Breast epithelium (tissue), 4 donors: ENCODE measurements at places on chromosomes 12 and 14.

DNA sequence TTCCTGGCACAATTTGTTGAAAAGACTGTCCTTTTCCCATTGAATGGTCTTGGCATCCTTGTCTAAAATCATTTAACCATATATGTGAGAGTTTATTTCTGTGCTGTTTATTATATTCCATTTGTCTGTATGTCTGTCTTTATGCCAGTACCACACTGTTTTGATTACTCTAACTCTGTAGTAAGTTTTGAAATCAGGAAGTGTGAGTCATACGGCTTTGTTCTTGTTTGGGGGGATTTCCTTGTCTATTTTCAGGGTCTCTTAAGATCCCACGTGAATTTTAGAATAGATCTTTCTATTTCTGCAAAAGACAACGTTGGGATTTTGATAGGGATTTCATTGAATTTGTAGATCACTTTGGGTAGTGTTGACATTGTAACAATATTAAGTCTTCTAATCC, 88.5 kb downstream of the MYRFL start:
- no peaks in the 10 kb centered on the region for H3K27me3 ChIP-seq
- no peak overlapping the region for H3K4me3 ChIP-seq
- H3K36me3 ChIP-seq, result no peaks in the 10 kb centered on the region
- H3K27ac ChIP-seq, result no peak overlapping the region
- no peaks in the 10 kb centered on the region for H3K4me1 ChIP-seq
- DNase-seq, result no peak

GRCh38 chr14:78455896-78456435, 285.8 kb downstream of the NRXN3 start:
- no peak overlapping the region for H3K27ac ChIP-seq
- no peaks in the 10 kb centered on the region for H3K27me3 ChIP-seq
- H3K4me3 ChIP-seq, result no peak overlapping the region

DNA sequence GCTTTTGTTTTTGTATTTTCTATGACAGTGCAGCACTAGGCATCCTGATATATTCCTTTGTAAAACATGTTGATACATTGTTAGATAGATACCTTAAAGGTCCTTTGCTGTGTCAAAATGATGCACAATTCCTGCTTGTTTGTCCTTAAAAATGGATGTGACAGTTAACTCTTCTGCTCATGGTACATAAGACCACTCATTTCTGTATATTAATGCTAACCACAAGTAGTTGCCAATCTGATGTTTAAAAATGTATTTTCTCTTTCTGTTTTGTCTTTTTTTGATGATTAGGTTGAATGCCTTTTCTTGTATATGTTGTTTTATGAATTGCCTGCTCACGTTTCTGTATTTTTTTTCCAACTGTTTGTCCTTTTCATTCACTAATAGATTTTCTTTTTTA, 35.1 kb downstream of the ATF7IP start:
- H3K36me3 ChIP-seq, result no peaks in the 10 kb centered on the region
- H3K4me1 ChIP-seq, result peaks cover 4% of the 10 kb centered on the region
- no peak for DNase-seq
- no peaks in the 10 kb centered on the region for H3K27me3 ChIP-seq

DNA sequence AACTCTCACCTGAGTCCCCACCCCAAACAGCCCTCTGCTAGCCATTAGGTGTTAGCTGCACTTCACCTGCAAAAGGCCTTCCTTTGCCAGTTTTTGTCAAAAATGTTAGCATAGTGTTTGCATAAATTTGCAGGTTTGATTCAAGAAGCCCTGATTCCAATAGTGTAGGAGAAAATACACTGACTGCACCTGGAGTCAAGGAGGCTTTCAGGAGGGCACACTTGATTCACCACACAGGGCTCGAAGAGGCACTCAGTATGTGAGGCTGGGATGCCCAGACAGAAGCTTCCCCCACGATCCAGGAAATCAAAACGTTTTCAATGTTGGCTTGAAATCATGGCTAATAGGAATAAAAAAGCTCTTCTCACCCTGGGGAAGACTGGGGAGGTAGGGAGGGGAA, 40.5 kb upstream of the DDX11 start:
- no peaks in the 10 kb centered on the region for H3K4me1 ChIP-seq
- no peak overlapping the region for H3K4me3 ChIP-seq
- H3K36me3 ChIP-seq, result no peaks in the 10 kb centered on the region
- H3K27ac ChIP-seq, result no peak overlapping the region
- no peaks in the 10 kb centered on the region for H3K27me3 ChIP-seq
- DNase-seq, result no peak

DNA sequence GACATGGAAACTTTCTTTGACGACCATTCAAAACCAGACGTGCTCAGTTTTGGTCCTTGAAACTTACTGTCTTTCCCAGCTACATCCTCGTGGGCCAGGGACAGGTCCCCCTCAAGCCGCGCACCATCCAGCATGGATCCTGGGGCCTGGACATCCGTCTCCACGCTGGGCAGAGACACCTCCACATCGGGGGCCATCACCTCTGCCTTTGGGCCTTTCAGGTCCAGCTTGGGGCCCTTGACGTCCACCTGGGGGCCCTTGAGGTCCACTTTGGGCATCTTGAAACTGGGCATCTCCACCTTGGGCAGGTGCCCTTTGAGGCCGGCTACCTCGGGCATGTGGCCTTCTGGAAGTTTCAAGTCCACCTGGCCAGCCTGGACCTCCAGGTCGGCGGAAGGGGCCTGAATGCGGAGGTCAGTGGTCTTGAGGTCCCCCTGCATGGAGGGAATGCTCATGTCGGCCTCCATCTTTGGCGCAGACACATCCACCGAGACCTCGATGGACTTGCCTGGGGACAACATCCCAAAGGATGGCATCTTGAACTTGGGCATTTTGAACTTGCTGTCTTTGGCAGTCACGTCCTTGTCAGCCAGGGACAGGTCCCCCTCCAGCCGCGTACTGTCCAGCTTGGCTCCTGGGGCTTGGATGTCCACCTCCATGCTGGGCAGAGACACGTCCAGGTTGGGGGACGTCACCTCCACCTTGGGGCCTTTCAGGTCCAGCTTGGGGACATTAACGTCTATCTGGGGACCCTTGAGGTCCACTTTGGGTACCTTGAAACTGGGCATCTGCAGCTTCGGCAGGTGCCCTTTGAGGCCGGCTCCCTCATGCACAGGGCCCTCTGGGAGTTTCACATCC, 17.1 kb downstream of the PLD4 start:
- H3K36me3 ChIP-seq, result no peaks in the 10 kb centered on the region
- peak; percentile 50 for DNase-seq
- no peak overlapping the region for H3K4me3 ChIP-seq
- no peak overlapping the region for H3K27ac ChIP-seq
- H3K27me3 ChIP-seq, result no peaks in the 10 kb centered on the region

DNA sequence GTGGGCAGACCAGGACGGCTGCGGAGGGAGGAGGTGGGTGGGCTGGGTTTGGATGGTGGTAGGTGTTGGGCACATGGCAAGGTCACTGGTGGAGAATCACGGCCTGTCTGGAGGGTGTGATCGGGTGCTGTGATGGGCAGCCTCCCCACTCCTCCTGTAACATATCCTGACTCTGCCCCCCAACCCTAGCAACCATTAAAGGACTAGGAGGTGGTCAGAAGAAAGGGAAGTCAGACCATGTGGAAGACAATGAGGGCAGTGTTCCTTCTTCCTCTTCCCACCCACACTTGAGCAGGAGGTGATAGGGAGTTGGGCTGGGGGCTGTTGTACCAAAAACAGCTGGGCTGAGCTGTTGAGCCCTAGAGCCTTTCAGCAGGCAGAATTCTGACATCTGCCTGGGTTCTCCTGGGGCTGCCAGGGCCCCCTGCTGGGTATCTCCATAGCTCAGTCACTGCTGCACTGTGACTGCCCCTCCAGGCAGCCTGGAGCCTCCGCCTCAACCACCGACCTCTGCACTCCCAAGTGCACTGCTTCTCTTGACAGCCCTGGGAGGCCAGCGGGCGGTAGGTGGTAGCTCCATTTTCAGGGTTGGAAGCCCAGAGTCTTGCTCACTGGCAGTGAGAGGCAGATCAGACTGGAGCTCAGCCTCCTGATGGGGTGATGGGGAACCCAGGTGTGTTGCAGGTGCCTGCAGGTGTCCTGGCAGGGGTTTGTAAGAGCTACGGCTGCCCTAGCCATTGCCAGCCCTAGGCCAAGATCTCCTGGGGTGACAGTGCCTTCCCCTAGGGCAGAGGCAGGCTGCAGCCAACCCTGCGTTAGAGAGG, 15.4 kb downstream of the VASH1 start:
- H3K27me3 ChIP-seq, result no peaks in the 10 kb centered on the region
- DNase-seq, result peak; percentile 3
- H3K4me1 ChIP-seq, result peaks cover 6% of the 10 kb centered on the region
- H3K36me3 ChIP-seq, result no peaks in the 10 kb centered on the region
- no peak overlapping the region for H3K4me3 ChIP-seq

DNA sequence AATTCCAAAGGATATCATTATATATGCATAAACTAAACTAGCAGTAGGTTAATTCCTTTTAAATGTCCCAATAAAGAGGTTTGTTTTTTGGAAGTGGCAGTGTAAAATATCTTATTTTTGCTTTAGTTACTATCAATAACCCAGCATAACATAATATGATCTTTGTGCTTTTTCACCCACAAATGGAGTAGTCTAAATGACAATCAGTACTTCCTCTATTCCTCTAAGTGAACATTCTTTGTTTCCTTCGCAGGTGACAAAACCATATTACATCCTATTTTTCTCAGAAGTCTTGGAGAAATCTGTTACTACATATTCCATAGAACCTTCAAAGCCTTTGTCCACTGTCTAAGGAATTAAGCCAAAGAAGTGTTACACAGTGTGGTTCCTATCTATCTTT, 62.5 kb downstream of the MED13L start:
- no peaks in the 10 kb centered on the region for H3K27me3 ChIP-seq
- H3K4me1 ChIP-seq, result no peaks in the 10 kb centered on the region
- H3K36me3 ChIP-seq, result no peaks in the 10 kb centered on the region
- no peak for DNase-seq

GRCh38 chr14:56422703-56423213, 156.8 kb upstream of the TMEM260 start:
- no peak overlapping the region for H3K4me3 ChIP-seq
- peak; percentile 76 for DNase-seq
- peak overlapping the region; percentile 21 for H3K27ac ChIP-seq
- H3K4me1 ChIP-seq, result no peaks in the 10 kb centered on the region
- no peaks in the 10 kb centered on the region for H3K36me3 ChIP-seq

GRCh38 chr14:36784541-36784940, 122.9 kb downstream of the PAX9 start:
- no peak overlapping the region for H3K27ac ChIP-seq
- DNase-seq, result no peak
- H3K36me3 ChIP-seq, result no peaks in the 10 kb centered on the region
- H3K4me1 ChIP-seq, result no peaks in the 10 kb centered on the region

- H3K4me3 ChIP-seq, result no peak overlapping the region
- H3K27ac ChIP-seq, result no peak overlapping the region
- DNase-seq, result no peak
- H3K27me3 ChIP-seq, result no peaks in the 10 kb centered on the region
- H3K4me1 ChIP-seq, result no peaks in the 10 kb centered on the region
These were observed 142.0 kb downstream of the LLPH start for GRCh38 chr12:65988596-65988995.

DNA sequence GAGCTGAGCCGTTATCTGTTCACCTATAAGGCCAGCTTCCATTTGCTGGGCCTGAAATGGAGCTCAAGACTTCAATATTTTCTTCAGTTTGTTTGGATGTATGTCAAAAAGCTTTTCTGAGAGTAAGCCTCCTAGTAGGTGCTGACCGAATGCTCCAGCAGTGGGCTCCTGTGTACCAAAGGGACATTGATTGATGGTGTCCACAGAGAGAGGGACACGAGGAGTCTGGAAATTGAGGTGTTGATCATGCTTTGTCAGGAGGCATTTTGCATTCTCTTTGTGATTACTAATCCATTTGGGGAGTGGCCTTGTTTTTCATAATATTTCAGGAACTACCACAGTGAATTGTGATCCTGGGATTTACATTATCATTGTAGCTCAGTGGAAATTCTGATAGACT, 107.7 kb upstream of the SLC38A2 start:
- H3K4me1 ChIP-seq, result no peaks in the 10 kb centered on the region
- DNase-seq, result no peak
- H3K27ac ChIP-seq, result no peak overlapping the region
- no peaks in the 10 kb centered on the region for H3K27me3 ChIP-seq
- H3K36me3 ChIP-seq, result no peaks in the 10 kb centered on the region

- no peaks in the 10 kb centered on the region for H3K36me3 ChIP-seq
- no peaks in the 10 kb centered on the region for H3K4me1 ChIP-seq
- H3K27ac ChIP-seq, result peak overlapping the region; percentile 8
- no peak for DNase-seq
- no peaks in the 10 kb centered on the region for H3K27me3 ChIP-seq
These were observed 584 bp downstream of the VRK1 start for GRCh38 chr14:96797582-96798349.
